ENCODE measurements at places on chromosomes 11 and 22.

DNA sequence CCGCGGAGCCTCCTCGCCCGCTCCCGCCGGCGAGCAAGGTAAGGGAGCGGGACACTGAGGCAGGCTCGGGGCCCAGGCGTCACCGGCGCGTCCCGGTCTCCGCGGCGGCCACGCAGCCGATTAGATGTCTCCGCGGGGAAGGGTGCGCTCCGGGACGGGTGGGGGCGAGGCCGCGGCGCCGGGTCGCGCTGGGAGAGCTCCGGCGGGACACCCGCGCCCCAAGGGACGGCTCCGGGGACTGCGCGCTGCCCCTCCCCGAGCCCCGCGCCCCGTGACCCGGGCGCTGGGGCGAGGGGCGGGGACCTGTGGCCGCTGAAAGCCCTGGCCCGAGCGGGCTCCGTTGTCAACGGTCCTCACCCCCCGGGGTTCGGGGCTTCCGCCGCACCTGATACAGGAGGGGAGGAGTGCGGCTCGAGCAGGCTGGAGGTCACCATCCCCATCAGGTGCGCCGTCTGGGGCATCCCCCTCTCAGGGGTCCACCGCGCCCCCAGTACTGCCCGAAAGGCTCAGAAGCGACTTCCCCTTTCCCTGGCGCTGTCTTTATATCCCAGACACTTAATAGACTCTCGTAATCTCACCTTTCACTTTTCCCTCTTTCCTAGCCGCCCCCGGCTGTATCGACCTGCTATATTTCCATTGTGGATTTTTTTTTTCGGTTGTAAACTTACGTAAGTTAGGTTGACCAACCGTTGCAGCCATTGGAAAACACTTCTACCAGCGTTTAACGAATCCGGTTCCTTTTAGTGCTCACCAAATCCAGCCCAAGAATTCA lies 573 bp downstream of the PPFIA1 start:
- DNase-seq, result peak; percentile 38

DNA sequence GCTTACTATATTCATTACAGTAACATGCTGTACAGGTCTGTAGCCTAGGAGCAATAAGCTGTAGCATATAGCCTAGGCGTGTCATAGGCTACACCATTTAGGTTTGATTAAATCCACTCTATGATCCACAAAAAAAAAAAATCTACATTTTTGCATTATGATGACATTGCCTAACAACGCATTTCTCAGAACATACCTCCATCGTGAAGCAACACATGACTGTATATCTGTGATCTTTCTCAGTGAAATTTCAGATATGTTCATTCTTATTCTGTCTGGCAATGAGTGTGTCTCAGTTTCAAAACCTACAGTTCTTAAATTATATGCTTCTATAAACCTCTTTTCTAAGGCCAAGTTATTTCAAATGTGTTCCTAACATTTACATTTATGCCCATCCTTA lies 140.3 kb downstream of the CADM1 start:
- no peak for DNase-seq

DNA sequence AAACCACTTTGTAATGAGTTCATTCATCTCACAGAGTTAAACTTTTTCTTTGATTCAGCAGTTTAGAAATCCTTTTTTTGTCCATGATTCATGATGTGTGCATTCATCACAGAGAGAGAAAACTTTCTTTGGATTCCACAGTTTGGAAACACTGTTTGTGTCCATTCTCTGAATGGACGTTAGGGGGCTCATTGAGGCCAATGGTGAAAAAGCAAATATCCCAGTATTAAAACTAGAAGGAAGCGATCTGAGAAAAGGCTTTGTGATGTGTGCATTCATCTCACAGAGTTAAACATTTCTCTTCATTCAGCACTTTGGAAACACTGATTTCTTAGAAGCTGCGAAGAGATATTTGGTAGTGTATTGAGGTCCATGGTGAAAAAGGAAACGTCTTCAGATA lies 155.6 kb upstream of the TRIM48 start:
- no peak for DNase-seq

DNA sequence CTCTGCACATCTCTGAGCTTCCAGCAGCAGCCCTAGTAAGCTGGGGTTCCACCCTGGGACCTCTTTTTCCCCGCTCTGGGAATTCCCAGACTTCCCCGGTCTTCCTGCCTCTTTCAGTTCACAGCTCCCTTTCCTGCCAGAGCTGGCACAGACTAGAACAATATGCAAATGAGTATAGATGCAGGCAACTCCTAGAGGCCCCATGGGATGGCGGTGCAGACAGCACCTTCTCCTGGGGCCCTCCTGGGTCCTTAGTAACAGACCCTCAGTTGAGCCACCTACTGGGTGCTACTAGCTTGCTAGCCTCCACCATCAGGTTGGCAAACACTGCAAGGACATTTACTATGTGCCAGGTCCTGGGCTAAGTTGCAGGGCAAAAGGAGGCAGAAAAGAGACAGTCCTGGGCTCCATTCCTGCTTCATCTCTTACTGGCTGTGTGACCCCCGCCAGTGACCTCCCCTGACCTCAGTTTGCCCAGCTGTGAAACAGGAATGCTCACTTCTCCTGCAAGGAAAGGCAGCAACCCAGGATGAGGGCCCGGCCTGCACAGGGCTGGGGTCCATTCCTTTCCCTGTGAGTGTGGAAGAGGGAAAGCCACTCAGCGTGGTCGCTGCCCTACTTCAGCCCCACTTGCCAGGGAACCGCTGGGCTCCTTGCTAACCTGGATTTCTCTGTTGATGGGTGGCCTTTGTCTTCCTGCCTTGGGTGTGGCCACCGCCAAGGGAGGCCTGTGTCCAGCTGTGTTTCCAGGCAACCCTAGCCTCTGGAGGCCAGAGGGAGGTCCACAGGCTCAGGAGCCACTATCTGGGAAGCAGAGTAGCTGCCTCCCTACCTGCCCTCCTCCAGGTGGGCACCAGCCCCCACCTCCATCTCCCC lies 7.3 kb downstream of the RELT start:
- no peak for DNase-seq

GRCh38 chr11:3021125-3021524 lies 29.0 kb upstream of the NAP1L4 start:
- DNase-seq, result peak; percentile 7
